ENCODE measurements at places on chromosomes 12 and 14.

DNA sequence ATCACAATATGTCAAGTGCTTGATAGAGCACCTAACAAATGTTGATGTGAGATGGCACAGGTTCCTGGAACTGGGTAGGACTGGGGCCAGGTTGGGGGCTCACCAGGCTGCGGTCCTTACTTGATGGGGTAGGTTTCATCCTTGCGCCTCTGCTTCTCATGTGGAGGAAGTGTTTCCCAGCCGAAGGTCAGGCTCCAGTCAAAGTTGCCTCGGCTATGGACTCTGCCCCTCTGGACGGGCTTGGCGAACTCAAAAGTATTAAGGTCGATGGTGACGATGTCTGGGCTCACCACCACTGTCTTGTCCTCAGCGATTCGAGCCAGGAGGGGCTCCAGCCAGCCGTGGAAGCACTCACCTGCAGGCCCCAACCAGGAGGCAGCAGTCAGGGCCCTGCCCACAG lies 17.5 kb upstream of the CELA1 start:
- DNase-seq, result no peak

- DNase-seq, result peak; percentile 77
Measured at GRCh38 chr14:79510659-79511058, 700.6 kb downstream of the DIO2 start.

GRCh38 chr12:125070112-125070511 lies 4.9 kb downstream of the AACS start:
- no peak for DNase-seq

DNA sequence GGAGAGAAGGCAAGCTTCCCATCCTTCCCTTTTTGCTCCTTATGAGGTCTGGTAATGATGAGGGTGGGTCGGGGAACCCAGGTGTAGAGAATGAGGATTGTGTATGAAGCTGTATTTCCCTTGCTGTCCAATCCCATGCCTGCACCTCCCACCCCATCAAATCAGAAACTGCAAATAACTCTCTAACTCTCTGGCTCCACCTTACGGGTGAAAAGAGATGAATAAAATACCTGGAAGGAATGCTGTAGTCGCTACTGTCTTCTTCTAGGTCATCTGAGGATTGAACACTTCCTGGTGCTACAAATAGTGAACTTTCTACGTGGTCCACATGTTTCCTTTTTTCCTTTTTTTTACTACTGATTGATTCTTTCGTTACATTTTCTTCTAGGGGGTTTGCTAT lies 38.9 kb upstream of the DICER1 start:
- DNase-seq, result peak; percentile 33

GRCh38 chr14:86087377-86087776 lies 557.4 kb downstream of the FLRT2 start:
- no peak for DNase-seq

DNA sequence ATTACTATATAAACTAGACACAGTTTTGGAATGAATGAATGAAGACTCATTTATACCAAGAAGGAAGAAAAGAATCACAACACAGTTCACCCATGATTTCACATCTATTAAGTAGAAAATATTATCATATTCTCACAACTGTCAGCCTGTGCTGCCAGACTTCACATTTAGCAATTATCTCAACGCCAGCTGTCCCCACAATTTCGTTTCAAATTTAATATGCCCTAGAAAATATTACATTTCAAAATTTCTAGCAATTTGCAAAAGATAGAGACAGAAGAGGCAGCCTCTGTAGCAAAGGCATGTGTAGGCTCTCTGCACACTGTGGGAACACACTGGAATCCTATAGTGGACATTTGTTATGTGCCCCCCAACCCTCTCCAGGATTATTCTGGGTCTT lies 83.6 kb downstream of the ANKS1B start:
- DNase-seq, result no peak

DNA sequence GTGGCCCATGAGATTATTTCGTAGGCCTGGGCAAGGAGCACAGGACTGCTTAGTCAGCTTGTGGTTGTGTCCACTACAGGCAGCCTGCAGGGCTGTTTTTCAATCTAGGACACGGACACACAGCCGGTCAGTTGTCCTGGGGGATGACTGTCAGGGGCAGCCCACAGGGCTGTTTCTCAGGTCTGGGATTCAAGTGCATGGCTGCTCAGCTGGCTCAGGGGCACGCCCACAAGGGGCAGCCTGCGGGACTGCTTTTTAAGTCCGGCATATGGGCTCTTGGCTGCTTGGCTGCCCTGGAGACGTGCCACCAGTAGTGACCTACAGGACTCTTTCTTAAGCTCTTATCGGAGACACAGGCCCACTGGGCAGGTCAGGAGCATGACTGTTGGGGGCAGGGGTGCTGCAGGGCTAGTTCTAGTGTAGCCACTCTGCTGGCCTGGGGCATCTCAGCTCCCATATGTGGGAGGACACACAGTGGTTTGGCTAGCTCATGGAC lies 26.6 kb upstream of the GTF2A1 start:
- DNase-seq, result no peak

DNA sequence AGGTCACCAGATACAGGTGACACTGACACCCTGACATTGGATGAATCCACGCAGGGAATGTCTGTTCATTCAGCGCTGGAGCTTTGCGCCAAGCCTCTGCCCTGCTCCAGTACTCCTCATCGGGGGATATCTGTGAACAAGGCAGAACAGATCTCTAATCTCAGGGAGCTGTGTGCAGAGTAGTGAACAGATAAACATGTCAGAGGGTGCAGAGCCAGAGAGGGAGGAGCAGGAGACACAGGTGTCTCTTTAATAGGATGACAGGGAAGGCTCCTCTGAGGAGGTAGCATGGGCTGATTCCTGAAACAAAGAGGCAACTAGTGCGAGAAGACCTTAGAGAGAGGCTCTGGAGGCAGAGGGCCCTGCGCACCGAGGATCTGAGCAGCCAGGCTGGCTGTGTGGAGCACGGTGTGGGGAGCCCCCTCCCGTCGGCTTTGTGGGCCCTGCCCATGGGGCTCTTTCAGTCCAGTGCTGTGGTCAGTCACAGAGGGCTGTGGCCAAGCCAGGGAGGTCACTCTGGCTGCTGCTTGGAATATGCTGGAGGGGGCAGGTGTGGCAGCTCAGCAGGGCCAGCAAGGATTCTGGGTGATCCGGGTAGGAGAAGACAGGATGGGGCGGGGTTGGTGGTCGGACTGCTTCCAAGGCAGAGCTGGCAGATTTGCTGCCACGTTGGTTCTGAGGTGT lies 55.6 kb downstream of the TECPR2 start:
- DNase-seq, result no peak

DNA sequence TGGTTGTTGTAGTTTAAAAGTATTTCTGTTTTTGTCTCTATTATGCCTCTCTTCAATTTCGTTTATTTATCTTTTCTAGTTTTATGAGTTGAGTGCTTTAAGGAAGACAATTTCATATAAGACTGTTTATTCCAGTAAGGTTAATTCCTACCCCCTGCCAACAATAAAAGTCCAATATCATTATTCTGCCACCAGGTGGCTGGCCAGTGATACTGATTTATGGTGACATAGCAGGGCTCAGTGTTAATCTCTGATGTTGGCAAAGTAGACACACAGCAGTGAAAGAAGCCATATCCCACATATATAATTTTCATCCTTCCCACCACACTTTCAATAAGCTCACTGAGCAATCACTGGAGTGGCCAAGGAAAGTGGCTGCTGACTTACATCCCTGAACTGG lies 69.0 kb upstream of the BMP4 start:
- DNase-seq, result peak; percentile 14

- no peak for DNase-seq
Measured at GRCh38 chr14:34742270-34743115, 28.1 kb upstream of the CFL2 start.

DNA sequence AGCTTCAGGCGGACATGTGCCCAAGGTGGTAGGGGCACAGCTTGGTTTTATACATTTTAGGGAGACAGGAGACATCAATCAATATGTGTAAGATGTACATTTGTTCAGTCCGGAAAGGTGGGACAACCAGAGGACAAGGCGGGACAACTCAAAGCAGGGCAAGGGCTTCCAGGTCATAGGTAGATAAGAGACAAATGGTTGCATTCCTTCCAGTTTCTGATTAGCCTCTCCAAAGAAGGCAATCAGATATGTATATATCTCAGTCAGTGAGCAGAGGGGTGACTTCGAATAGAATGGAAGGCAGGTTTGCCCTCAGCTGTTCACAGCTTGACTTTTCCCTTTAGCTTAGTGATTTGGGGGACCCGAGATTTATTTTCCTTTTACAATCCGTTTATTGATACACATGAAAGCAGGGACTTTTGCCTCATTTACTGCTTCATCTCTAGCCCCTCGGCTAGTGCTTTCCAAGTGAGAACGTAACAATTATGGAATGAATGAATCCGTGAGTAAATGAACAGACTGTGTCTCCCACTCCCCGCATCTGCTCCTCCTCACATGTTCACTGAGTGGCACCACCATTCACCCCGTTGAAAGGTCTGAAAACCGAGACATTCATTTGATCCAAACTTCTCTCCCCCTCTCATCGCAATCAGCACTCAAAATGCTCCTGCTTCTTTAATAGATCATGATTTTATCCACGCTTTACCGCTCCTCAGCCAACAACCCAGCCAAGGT lies 6.9 kb upstream of the HSPB8 start:
- no peak for DNase-seq

GRCh38 chr12:111443086-111443485 lies 37.4 kb downstream of the SH2B3 start:
- DNase-seq, result no peak

DNA sequence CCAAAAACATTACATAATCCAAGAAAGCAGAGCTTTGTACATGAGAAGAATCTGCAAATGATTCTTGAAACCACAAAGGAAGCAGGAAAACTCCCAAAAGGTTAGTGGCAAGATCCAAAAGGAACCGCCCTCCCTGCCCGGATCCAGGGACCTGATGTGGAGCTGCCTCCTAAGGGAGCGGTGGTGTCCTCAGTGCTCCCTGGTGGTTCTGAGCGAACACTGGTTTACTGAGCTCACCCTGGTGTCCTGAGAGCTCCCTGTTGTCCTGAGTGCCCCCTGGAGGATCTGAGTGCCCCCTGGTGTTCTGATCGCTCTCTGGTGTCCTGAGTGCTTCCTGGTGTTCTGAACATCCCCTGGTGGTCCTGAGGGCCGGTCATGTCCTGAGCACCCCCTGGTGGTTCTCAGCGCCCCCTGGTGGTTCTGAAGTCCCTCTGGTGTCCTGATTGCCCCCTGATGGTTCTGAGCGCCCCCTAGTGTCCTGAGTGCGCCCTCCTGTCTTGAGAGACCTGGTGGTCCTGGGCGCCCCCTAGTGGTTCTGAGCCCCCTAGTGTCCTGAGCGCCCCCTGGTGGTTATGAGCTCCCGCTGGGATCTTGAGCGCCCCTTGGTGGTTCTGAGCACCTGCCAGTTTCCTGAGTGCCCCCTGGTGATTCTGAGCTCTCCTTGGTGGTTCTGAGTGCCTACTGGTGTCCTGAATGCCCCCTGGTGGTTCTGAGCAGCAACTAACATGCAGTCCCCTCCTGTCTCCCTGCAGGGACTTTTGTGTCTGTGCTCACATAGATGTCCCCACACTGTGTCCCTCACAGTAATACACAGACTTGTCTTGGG lies 891.1 kb downstream of the TMEM121 start:
- DNase-seq, result no peak

DNA sequence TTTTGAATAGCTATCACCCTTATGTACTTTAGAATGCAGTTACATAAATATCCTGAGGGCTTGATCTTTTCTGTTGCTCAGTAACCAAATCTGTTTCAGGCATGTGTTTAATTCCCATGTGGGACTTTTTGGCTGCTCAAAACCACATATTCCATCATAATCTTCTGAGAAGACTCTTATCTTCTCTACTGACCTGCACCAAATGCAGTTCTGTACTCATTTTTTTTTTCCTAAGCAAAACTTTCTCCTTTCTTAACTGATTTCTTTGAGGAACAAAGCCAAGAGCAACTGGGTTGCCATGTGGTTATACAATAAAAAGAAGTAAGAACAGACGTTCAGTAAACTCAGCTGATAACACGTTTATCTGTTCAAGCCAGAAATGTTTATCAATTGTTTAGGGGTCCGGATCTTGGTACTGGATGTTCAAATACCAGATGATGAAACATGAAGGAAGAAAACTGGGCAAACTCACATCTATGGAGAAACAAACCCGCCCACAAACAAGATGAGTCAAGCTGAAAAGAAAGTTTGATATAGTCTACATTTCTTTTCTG lies 50.1 kb downstream of the TMEM132C start:
- no peak for DNase-seq

DNA sequence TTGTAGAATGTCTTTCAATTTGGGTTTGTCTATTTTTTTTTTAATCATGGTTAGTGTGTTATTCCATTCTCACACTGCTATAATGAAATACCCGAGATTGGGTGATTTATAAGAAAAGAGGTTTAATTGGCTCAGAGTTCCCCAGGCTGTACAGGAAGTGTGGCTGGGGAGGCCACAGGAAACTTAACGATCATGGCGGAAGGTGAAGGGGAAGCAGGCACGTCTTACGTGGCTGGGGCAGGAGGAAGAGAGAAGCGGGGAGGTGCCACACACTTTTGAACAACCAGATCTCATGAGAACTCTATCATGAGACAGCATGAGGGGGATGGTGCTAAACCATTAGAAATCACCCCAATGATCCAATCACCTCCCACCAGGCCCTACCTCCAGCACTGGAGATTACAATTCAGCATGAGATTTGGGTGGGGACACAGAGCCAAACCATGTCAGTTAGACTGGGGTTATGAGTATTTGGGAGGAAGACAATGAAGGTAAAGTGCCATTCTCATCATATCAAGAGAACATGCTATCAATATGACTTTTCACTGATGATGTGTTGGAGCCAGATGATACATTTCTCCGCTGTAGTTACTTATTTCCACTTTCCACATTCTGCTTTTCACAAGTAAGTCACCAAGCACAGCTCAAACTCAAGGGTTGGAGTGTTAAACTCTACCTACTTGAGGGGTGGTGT lies 45.8 kb downstream of the AP5M1 start:
- no peak for DNase-seq

GRCh38 chr14:39365354-39365753 lies 66.9 kb downstream of the FBXO33 start:
- no peak for DNase-seq

DNA sequence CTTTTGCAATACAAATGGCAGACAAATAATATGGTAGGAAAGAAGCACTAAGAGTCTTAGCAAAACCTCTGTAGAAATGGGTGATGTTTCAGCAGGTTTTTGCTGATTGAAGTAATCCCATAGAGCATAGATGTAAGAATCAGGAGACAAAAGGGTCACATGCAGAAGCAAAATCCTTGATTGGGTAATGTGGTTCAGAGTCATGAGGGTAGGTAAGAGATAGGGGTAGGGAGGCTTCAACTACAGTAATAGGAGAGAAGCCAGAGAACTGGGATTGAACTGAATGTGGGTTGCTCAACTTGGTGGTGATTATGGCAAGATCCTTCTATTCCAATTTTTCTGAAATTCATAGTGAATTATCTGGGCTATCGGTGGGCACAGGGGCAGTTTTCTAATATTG lies 5.0 kb downstream of the PRB3 start:
- DNase-seq, result no peak

DNA sequence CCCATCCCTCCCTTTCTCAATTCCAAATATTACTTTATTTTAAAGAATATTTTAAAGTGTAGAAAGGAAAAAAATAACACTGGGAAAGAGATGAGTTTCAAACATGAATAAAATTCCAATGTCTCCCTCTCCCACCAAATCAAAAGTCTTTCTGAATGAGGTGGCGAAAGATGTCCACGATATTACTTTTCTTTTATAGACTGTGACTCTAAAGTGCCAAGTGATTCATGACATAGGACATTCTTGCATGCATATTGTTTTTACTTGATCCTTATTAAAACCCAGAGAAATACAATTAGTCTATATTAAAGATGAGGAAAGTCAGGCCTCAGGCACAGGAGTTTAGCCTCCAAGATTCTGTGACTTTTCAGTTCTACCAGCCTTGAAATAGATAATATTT lies 16.0 kb upstream of the LUM start:
- DNase-seq, result no peak

GRCh38 chr14:102362084-102362483 lies 606 bp downstream of the CINP start:
- DNase-seq, result peak; percentile 38

- DNase-seq, result no peak
Measured at GRCh38 chr12:52686756-52687487, 6.7 kb upstream of the KRT1 start.

Measured in GM03348 (cell line).